ENCODE measurements at places on chromosomes 6 and 20.

DNA sequence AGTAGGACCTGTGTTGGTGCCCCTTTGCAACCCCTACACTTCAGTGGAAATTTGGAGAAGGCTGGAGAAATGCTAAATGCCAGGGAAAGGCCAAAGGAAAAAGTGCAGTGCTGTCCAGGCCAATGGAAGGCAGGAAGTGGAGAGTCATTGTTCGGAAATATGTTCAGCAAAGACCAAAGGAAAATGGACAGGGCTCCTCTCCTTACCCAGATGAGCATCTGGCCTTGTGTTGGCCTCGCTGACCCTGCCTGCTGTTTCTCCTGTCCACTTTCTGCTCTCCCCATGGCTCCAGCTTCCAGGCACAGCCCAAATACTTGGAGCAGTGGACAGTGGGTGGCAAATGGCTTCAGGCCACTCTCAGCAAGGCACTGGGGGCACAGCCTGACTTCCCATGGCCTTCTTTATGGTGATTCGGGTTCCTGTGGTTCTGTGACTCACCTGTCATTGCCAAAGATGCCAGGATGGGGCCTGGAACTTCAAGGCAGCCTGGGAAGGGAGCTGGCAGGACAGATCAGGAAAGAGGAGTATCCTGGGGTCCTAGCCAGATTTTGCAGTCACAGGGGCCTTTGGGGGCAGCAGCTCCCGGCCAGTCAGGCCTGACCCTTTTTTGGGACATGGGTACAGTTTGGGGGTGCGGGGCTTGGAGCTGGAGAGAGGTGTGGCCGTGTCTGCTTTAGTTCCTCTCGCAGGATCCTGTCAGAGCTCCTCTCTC is 190.9 kb upstream of the SLC24A3 start:
- no peak for DNase-seq

- DNase-seq, result no peak
These were observed 78.1 kb upstream of the HEY2 start for GRCh38 chr6:125671323-125671722.

- no peak for DNase-seq
These were observed 348.3 kb upstream of the RSPO3 start for GRCh38 chr6:126770176-126770575.

- DNase-seq, result peak; percentile 68
These were observed 13.0 kb downstream of the RPP21 start for GRCh38 chr6:30357678-30358540.
